ENCODE measurements at places on chromosomes 11 and 22.

GRCh38 chr11:112057170-112057569 is 16.6 kb downstream of the PIH1D2 start:
- no peak for DNase-seq

GRCh38 chr11:130872981-130873380 is 43.3 kb downstream of the SNX19 start:
- DNase-seq: no peak

- no peak for DNase-seq
These were observed 249.3 kb downstream of the DDX10 start for GRCh38 chr11:108914211-108914610.

GRCh38 chr11:26219183-26220117 is 112.5 kb upstream of the ANO3 start:
- no peak for DNase-seq

DNA sequence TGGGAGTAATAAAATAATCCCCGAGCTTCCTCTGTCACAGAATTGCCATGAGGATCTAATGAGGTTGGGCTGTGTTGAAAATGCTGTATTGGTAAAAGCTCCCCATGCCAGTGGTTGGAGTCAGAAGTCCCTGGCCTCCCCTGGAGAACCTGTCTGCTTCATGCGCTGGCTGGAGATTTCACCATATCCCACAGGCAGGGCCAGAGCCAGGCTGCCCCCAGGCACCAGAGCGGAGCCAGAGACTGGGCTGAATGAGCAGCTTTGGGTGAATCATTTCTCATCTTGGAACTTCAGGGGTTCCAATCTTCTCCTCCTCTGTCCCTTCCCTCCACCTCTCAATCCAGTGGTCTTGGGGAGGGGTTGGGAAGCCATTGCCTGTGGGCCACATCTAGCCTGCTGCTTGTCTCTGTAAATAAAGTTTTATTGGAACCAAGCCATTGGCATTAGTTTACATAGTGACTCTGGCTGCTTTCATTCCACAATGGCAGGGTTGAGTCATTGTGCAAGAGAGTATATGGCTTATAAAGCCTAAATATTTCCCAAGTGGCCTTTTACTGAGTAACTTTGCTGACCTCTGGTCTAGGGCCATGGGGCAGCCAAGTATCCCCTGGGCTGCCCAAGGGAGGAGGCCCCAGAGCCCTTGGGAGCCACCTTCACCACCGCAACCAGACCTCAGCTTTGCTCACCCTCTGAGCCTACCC is 35.2 kb downstream of the LRRC10B start:
- DNase-seq: no peak

- no peak for DNase-seq
These were observed 47.7 kb downstream of the GAB4 start for GRCh38 chr22:16960220-16960883.

DNA sequence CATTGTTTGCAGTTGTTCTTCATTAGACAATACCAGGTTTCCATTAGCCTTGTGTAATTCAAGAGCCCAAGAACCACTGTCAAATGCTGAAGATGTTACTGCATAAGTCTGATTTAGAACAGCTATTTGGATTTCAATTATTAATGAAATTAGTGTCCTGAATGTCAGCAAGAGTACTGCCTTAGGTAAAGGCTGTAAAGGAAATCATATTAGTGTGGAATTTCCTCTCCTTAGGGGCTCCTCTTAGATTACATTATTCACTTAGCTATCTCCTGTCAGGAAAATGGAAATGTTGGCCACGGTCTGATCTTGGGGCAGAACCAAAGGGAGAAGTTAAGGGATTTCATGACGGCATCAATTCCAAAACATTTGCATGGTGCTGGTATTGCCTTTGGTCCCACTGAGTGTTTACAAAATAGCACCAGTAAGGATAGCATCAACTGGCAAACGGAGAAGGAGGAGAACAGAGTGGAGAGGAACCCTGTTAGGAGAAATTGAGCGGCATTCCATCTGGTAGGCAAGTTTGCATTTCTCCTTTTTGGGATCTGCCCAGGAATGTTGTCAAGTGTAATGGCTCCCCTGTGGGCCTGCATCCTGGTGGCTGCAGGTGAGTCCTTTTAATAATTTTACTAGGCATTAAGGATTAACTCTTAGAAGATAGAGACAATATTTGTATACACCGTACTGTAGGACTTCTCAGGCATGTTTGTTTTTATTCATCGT is at the start of gene HTR3B:
TSS of gene HTR3B (plus strand) at position 418 of the 723 bp plus-strand sequence. CDS start at position 556, 138 bp downstream.
- DNase-seq: no peak

DNA sequence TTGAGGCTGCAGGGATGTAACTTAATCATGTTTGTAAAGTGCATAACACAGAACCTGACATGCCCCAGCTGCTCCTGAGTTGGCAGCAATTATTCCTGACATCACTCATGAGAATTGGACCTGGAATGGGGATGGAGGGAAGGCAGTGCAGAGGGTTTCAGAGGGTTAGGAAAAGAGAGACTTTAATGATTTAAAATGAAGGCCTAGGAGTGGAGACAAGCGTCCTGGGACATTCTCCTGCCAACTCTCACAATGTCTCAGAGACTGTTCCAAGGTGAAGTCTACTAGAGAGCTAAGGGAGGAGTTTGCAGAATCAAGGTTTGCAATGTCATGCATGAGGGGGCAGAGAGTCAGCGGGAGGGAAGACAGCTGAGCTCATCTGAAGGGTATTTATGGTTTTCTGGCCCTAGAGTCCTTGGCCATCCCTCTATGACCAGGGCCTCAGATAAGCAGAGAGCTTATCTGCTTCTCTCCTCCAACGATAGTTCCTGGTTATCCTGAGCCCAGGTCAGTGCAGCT is 36.9 kb downstream of the GGTLC2 start:
- DNase-seq: peak; percentile 29

DNA sequence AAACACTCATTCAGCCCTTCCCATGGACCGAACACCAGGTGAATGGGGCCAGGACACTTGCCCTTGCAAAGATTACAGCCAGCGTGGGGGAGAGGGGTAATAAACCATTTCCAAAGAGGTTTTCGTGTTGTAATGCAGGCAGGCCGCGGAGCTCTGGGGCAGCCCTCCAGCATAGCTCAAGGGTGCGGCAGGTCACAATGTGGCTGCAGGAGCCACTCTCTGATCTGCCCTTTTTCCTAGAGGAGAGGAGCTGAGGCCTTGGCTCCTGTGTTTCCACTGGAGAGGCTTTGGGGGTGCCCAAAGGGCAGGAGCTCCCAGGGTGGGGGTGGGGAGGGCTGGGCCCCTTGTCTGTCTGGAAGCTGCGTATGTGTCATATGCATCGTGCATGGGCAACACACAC is 134.2 kb upstream of the NECTIN1 start:
- DNase-seq: no peak

DNA sequence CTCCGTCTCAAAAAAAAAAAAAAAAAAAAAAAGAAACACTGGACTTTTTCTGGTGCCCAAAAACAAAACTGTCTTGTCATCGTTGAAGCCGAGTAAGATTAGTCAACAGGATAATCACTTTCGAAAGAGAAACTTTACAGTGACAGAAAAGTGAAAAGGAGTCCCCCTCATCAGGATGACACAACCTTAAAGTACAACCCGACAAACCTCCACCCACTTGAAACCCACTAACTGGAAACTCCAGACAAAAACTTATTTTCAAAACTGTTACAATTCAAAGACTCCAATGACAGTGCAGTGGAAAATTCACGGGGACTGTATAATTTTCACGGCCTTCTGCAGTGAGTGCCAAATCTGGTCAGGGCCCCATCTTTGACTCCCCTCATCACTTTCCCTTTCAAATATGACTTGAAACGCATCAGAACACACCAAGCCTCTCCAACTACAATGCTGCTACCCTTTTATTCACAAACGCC is 1.3 kb downstream of the DENND5A start:
- DNase-seq: no peak

DNA sequence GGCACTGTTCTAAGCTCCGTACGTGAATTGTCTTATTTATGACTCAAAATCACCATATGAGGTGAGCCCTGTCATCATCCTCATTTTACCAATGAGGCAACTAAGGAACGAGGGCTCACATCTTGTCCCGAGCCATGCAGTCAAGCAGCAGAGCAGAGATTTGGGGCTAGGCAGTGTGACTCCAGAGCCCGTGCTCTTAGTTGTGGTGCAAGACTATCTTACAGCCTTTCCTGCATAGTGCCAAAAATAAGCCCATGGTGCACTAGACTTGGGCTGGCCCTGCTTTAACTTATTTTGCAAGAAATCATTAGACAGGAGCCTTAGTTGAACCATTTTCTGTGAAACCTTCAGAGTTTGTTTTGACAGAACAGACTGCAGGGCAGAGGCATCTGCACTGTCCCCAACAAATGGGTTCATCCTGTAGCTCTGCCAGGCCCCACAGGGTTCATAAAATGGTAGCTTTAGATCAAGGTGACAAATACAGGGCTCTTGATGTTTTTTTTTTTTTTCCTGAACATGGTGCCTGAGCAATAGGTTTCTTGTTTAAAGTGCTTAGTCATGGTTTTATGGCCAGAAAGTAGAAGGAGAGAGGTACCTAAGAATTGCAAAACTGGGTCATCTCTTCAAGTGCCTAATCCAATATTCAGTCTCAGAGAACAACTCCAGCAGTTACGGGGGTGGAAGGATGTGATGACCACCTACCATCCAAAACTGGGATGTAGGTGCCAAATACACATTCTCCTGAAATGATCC is 56.6 kb downstream of the BMAL1 start:
- no peak for DNase-seq

GRCh38 chr11:19089421-19089820 is 27.5 kb upstream of the ZDHHC13 start:
- no peak for DNase-seq

GRCh38 chr11:16441461-16441860 is 85.1 kb upstream of the SOX6 start:
- no peak for DNase-seq

GRCh38 chr11:134372961-134373360 is 39.1 kb downstream of the B3GAT1 start:
- no peak for DNase-seq

DNA sequence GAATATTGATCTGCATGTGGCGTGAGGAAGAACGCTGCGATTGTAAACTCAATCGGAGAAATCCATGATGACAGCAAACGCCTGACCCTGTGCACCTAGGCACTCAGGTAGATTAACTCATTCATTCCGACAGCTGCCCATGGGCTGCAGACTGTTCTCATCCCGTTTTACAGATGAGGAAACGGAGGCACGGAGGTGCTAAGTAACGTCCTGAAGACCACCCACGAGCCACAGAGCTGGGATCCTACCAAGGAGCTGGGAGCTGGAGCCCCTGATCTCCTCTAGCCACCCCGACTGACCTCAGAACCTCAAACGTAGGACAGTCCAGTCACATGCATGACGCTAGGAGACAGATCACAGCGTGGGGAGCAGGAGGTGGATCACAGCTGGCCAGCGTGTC is 1092.7 kb downstream of the BRD1 start:
- no peak for DNase-seq

DNA sequence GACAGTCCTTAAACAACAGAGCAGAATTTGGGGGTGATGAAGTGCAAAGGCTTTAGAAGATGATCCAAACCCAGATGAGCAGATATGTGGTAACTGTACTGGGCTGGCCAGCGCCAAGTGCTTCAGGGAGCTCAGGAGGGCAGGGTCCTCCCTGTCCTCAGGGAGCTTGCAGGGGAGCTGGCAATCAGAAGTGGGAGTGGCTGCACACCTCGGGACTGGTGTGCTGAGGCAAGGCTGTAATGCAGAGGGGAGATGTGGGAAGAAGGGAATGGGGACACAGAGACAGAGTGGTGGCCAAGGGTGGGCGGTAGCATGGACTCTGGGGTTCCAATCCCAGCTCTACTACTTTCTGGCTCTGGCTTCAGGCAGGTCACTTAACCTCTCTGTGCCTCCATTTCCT is 235.6 kb upstream of the NCAM1 start:
- DNase-seq: no peak

GRCh38 chr22:38271101-38271500 is 1.7 kb downstream of the TMEM184B start:
- no peak for DNase-seq

GRCh38 chr11:29343465-29344333 is 673.1 kb downstream of the KCNA4 start:
- DNase-seq: no peak

GRCh38 chr11:69495441-69496201 is 14.2 kb downstream of the LINC01488 start:
- DNase-seq: no peak

- no peak for DNase-seq
These were observed 141.4 kb downstream of the TRIM29 start for GRCh38 chr11:119996556-119996955.

GRCh38 chr11:1490651-1491050 is 4.1 kb upstream of the MOB2 start:
- no peak for DNase-seq

GRCh38 chr11:108431997-108432396 is 35.3 kb downstream of the C11orf65 start:
- DNase-seq: no peak

GRCh38 chr11:94830722-94831510 is 62.8 kb downstream of the AMOTL1 start:
- no peak for DNase-seq

- no peak for DNase-seq
These were observed 2.1 kb upstream of the DPAGT1 start for GRCh38 chr11:119103793-119104192.

DNA sequence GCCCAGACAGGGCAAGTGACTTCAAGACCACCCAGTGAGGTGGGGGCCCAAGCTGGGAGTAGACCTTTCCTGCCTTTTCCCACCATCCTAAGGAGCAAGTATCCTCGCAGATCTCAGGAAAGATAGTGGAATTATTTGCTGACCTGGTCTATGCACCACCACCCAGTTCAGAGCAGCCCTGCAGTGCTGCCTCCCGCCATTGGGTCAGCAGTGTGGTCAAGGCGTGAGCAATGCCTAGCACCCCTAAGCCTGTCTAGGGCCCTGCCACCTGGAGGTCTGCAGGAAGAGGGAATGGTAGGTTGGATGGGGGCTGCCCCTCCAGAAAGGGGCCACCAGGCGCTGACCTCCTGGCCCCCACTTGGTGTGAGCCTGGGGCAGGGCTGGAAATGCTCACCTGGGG is 6.5 kb downstream of the MTFP1 start:
- no peak for DNase-seq

- no peak for DNase-seq
These were observed 4.2 kb downstream of the VPS26B start for GRCh38 chr11:134228625-134229024.

DNA sequence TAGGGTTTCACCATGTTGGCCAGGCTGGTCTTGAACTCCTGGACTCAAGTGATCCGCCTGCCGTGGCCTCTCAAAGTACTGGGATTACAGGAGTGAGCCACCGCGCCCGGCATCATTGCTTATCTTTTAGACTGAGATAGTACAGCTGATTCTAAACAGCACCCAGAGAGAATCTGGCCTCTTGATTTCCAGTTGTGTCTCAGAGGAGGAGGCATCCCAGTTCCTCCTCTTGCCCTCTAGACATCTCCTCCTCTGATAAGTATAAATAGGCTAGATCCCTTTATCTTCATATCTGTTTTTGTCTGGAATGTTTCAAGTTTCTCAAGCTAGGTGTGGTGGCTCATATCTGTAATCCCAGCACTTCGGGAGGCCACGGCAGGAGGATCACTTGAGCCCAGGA is 7.0 kb downstream of the MARK2 start:
- DNase-seq: no peak
